Activated naive CD8-positive, alpha-beta T cell treated with anti-CD3 and anti-CD28 coated beads, Interleukin-2, amount 50 U/mL, for 24 hours (primary cell): ENCODE measurements at places on chromosomes 16 and 17.
A peak's percentile ranks its signal among the peaks of the same experiment; 100 is the strongest.

DNA sequence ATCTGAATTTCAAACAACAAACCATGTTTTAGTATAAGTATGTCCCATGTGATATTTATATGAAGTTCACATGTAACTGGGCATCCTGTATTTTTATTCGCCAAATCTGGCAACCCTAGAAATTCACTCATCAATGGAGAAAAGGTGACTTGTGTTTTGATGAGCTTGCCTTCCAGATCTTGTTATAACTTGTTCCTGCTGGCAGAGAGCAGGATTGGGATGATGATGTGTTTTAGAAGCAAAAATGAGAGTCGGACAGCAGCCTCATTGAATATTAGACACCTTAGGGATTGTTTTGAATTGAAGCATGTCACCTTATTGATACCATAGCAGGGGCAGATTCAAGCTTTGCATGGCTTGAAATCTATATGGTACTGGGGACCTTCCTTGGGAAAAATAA, 85.4 kb upstream of the MED13 start:
- no peak overlapping the region for H3K4me3 ChIP-seq
- H3K27me3 ChIP-seq: peaks cover 10% of the 10 kb centered on the region
- H3K4me1 ChIP-seq: no peaks in the 10 kb centered on the region
- no peaks in the 10 kb centered on the region for H3K36me3 ChIP-seq
- no peak for DNase-seq
- H3K27ac ChIP-seq: no peak overlapping the region

- H3K4me1 ChIP-seq: peaks cover 36% of the 10 kb centered on the region
- no peaks in the 10 kb centered on the region for H3K36me3 ChIP-seq
- no peak overlapping the region for H3K27ac ChIP-seq
Measured at GRCh38 chr17:48549281-48549630, 4.3 kb upstream of the HOXB2 start.

DNA sequence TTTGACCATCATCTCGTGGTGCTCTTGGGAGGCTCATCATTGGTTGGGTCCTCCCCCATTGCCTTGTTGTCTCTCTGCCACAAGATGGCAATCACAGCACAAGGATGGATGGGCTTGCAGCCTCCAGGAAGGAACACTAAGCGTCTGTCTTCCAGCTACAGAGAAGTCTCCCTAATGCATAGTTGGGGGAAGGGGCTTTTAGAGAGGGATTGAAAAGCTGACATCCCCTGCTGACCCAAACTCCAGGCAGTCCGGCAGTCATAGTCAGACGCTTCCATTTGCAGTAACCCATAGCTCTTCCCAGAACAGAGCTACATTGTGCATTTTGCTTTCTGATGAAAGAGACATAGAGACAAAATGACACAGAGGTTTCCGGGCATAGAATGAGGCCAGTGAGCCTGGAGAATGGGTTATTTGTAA, 111.4 kb downstream of the UTP18 start:
- peak; percentile 36 for DNase-seq
- no peak overlapping the region for H3K27ac ChIP-seq
- H3K36me3 ChIP-seq: no peaks in the 10 kb centered on the region
- H3K4me3 ChIP-seq: peak overlapping the region; percentile 53
- H3K4me1 ChIP-seq: peaks cover 10% of the 10 kb centered on the region

- H3K4me3 ChIP-seq: no peak overlapping the region
- peaks cover 9% of the 10 kb centered on the region for H3K27me3 ChIP-seq
- H3K27ac ChIP-seq: no peak overlapping the region
- H3K36me3 ChIP-seq: no peaks in the 10 kb centered on the region
- DNase-seq: no peak
- peaks cover 30% of the 10 kb centered on the region for H3K4me1 ChIP-seq
Measured at GRCh38 chr17:30964876-30965275, 6.0 kb upstream of the RNF135 start.

DNA sequence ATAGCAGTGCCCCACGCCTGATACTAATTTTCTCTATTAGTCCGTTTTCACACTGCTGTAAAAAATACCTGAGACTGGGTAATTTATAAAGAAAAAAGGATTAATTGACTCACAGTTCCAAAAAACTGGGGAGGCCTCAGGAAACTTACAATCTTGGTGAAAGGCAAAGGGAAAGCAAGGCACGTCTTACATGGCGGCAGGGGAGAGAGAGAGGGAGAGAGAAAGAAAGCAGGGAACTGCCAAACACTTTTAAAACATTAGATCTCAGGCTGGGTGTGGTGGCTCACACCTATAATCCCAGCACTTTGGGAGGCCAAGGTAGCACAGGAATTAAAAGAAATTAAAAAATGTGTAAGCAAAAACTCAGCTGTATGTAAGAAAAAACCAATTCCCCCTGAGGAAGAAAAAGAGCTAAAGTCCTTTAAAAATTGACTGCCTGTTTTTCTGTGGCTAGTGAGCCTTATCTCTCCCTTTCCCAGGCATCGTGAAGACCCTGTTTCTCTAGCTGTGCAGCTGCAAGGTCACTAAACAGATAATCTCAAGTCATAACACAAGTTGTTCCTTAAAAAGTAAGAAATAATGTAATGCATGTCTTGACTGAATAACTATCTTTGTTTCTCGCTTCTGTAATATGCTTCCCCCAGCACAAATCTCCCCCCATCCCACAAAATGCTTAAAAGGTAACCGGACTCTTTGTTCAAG, 14.0 kb downstream of the ZSCAN10 start:
- H3K4me1 ChIP-seq: peaks cover 25% of the 10 kb centered on the region
- no peak overlapping the region for H3K4me3 ChIP-seq
- H3K36me3 ChIP-seq: peaks cover 8% of the 10 kb centered on the region
- no peak for DNase-seq
- H3K27me3 ChIP-seq: no peaks in the 10 kb centered on the region

DNA sequence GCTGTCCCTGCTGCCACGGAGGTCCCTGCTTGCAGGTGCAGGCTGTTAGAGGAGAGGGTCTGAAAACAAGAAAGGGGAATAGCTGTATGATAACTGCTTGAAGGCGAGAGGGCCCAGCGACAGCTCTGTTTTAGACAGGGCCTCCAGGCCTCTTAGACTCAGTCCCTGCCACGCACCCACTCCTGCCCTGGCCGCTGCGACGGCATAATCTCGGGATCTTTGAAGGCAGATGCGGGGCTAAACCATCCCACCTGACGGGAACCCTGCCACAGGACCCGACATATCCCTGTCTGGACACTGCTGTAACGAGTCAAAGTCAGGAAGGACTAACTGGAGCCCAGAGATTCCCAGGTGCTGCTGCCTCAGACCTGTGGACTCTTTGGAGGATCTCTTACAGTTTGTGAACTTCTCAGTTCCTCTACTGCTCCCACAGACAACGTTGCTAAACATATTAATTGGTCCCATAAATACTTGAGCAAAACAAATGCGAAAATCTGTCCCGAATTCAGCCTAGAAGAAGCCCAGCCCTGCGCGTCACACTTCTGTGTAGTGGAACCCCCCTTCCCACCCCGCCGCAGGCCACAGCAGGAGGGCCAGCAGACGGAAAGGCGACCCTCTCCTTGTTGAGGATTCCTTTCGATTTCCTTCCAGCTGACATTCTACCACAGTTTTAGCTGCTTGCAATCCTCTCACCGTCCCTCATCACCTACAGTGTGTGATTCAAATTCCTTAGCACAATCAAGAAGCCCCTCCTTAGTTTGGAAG, 998 bp upstream of the TMEM11 start:
- H3K27ac ChIP-seq: peak overlapping the region; percentile 71
- H3K27me3 ChIP-seq: no peaks in the 10 kb centered on the region
- peak; percentile 22 for DNase-seq
- H3K36me3 ChIP-seq: peaks cover 18% of the 10 kb centered on the region
- H3K4me3 ChIP-seq: peak overlapping the region; percentile 93

DNA sequence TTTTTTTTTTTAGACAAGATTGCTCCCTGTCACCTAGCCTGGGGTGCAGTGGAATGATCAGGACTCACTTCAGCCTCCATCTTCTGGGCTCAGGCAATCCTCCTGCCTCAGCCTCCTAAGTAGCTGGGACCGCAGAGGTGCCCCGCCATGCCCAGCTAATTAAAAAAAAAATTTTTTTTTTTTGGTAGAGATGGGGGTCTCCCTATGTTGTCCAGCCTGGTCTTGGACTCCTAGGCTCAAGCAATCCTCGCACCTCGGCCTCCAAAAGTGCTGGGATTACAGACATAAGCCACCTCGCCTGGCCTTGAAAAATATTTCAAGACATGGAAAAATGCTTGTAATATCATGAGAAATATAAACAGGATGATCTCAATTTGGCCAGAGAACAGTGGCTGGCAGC, 42.9 kb downstream of the HAPSTR1 start:
- no peak for DNase-seq
- peaks cover 25% of the 10 kb centered on the region for H3K4me1 ChIP-seq
- peaks cover 3% of the 10 kb centered on the region for H3K36me3 ChIP-seq
- H3K4me3 ChIP-seq: no peak overlapping the region

GRCh38 chr17:74049967-74050458, 153.5 kb upstream of the RPL38 start:
- peaks cover 20% of the 10 kb centered on the region for H3K27me3 ChIP-seq
- H3K4me3 ChIP-seq: no peak overlapping the region
- no peaks in the 10 kb centered on the region for H3K36me3 ChIP-seq
- H3K27ac ChIP-seq: no peak overlapping the region
- no peaks in the 10 kb centered on the region for H3K4me1 ChIP-seq

DNA sequence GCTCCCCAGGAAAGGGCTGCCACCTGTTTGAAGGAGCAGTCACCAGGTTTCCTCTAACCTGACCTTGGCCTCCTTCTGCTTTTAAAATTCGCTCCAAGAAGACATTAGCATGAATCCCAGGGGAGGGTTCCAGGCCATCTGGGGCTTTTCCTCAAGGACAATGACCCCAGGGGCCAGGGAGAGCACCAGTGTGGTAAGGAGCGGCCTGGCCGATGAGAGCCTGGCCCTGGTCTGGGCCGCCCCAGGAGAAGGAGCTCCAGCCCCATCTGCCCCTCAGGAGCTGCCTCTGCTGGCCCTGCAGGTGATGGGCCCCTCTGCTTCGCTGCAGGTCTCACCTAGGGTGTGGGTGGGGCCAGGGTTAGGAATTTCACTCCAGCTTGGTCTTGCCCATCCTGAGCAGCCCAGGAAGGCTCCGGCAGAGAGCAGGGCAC, 209.2 kb upstream of the TNRC6C start:
- H3K4me1 ChIP-seq: no peaks in the 10 kb centered on the region
- H3K27ac ChIP-seq: no peak overlapping the region
- no peaks in the 10 kb centered on the region for H3K36me3 ChIP-seq

DNA sequence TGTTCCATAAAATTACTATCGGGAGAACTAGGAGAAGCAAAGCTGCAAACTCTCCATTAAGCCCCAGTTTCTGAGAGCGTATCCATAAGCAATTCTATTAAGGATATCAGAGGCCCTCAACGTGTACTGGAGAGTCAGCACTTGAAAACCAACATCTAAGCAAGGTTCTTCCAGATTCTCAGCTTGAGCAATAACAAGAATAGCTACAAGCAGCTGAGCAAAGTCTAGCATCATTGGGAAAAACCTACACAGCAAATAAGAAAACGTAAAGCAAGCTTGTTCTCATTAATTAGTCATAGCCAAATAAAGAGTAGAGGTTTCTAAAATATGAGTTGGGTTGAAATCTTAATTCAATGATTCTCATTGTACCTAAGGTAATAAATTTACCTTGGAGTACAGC, 26.9 kb upstream of the COX10 start:
- DNase-seq: no peak
- H3K36me3 ChIP-seq: peaks cover 25% of the 10 kb centered on the region
- H3K27me3 ChIP-seq: no peaks in the 10 kb centered on the region
- peaks cover 18% of the 10 kb centered on the region for H3K4me1 ChIP-seq
- H3K4me3 ChIP-seq: no peak overlapping the region

DNA sequence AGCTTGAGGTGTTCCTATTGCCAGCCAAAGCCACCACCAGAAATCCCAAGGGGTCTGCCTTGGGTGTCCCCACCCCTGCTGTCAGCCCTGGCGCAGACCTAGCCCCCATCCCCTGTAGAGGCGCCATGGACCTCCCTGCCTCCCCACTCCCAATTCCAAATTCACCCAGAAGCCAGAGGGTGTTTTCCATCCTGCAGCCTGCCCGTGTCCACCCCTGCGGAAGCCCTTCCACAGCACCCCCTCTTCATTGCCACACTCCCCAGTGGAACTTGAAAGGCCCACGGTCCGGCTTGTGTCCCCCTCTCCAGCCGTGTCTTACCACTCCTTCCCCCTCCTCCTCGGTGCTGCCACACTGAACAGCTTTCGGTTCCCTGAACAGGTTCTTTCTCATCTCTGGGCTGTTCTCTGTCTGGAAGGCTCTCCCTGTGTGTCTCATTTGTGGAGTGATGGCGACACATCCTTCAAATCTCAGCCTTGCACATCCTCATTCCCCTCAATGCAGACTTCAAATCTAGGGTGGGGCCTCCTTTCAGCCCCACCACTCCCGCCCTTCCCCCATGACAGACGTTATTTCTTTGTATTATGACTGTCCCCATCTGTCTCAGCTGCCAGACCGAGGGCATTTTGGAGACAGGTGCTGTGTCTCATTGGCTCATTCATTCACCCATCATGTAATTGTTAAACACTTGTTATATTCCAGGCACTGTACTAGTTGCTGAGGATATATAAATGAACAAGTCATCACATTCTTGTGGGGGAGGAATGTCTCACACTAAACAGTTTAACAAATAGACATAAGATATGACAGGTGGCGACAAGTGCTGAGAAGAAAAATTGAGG, 36.3 kb downstream of the ADGRG5 start:
- H3K4me1 ChIP-seq: peaks cover 56% of the 10 kb centered on the region
- H3K27ac ChIP-seq: peak overlapping the region; percentile 88
- DNase-seq: no peak
- H3K36me3 ChIP-seq: no peaks in the 10 kb centered on the region
- H3K27me3 ChIP-seq: no peaks in the 10 kb centered on the region
- H3K4me3 ChIP-seq: peak overlapping the region; percentile 49

DNA sequence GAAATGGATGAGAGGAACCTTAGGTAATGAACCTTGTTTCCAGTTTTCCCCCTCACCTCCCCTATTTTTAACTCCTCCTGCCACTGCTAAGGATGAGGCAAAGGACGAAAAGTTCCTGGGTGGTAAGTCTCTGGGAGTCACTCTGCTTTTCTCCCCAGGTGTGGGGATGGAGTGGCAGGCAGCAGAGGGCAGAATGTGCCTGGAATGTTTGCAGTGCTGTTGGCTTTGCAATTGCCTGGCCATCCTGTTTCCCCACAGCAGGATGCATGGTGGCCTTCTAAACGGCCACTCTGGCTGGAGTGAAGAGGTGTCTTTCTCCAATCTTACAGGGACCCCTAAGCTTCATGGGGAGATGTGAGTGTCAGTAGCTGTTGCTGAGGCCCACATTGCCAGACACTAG, 432.5 kb upstream of the ZFHX3 start:
- no peak for DNase-seq
- no peaks in the 10 kb centered on the region for H3K36me3 ChIP-seq
- no peak overlapping the region for H3K27ac ChIP-seq
- peaks cover 5% of the 10 kb centered on the region for H3K4me1 ChIP-seq

- H3K36me3 ChIP-seq: no peaks in the 10 kb centered on the region
- no peaks in the 10 kb centered on the region for H3K4me1 ChIP-seq
- H3K27ac ChIP-seq: no peak overlapping the region
- no peak for DNase-seq
- H3K4me3 ChIP-seq: no peak overlapping the region
Measured at GRCh38 chr16:55386534-55387296, 62.7 kb downstream of the IRX6 start.

GRCh38 chr17:79700592-79700991, 30.2 kb upstream of the ENPP7 start:
- DNase-seq: no peak
- H3K36me3 ChIP-seq: no peaks in the 10 kb centered on the region
- peaks cover 5% of the 10 kb centered on the region for H3K4me1 ChIP-seq
- peaks cover 16% of the 10 kb centered on the region for H3K27me3 ChIP-seq
